ENCODE measurements at places on chromosomes 12 and 14.
A peak's percentile ranks its signal among the peaks of the same experiment; 100 is the strongest.

DNA sequence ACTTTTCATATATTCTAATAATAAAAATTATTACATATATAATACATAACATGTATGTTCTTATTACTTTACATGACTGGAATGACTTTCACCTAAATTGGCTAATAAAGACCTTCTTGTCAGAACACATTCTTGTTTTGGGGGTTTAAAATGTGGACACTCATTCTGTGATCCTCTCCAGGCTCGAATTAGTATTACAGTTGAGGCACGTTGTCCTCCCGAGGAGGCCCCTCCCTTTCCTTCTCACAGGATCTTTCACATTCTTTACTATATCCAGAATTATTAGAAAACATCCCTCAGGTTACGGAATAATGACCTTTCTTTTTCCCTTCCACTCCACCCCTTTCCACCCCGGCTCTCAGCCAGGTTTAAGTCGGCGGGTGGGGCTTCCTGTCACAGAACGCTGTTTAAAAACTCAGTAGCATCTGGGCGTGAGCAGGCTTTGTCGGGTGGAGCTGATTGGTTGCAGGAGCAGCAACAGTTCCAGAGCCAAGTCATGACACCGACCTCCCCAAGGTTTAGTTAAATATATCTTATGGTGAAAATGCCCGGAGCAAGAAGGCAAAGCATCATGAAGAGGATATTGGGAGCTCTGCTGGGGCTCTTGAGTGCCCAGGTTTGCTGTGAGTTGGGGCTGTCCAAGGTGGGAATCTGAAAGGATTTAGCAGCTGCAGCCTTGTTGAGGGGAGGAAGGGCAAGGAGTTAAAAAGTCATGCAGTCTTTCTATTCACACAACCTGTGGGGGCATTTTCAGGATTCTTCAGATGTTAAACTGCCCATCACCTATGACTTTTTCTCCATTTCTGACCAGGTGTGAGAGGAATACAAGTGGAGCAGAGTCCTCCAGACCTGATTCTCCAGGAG is 396.7 kb upstream of the OR4E1 start:
- DNase-seq: no peak

DNA sequence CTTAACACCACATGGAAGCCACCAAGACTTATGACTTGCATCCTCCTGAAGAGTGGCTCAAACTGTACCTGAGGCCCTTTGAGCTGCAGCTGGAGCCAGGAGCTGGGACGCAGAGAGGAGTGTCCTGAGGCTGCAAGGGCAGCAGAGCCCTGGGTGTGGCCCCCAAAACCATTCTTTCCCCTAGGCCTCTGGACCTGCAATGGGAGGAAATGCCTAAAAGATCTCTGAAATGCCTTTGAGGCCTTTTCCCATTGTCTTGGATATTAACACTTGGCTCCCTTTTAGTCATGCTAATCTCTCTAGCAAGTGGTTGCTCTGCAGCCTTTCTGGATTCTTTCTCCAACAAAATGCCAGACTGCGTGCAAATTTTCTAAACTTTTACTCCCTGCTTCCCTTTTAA is 156.1 kb downstream of the SLC38A4 start:
- no peak for DNase-seq

GRCh38 chr12:130746546-130746945 is 30.4 kb upstream of the RIMBP2 start:
- DNase-seq: no peak

DNA sequence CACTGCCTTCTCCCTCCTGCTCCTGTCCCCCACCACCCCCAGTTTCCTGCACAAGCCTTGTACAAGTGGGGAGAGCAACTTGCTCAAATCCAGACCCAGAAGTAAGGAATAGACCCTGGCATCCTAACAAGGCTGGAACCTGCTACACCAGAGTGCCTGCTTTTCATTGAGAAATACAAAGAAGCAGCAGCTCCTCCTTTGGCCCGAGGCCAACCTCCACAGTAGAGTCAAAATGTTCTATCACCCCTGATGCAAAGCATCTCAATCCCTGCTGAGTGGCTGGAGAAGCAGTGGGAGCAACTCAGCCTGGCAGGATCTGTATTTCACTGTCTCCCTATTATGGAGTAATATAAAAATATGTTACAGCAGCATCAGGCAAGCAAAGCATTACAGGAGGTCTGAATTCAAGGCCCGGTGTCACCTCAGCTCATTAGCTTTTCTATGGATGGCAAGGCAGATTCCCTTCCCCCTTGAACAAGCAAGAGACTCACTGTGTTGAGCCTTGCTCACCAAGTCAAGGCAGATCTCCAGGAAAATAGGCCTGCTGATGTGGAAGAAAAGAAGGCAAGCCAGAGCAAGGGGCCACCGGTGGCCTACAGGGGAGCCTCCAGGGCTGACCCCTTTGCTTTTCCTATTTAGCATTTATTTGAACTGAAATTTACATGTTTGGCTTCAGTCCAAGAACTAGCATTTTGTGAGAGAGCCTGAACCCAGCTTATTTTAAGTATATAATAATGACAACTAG is 186.3 kb upstream of the EGLN3 start:
- no peak for DNase-seq

DNA sequence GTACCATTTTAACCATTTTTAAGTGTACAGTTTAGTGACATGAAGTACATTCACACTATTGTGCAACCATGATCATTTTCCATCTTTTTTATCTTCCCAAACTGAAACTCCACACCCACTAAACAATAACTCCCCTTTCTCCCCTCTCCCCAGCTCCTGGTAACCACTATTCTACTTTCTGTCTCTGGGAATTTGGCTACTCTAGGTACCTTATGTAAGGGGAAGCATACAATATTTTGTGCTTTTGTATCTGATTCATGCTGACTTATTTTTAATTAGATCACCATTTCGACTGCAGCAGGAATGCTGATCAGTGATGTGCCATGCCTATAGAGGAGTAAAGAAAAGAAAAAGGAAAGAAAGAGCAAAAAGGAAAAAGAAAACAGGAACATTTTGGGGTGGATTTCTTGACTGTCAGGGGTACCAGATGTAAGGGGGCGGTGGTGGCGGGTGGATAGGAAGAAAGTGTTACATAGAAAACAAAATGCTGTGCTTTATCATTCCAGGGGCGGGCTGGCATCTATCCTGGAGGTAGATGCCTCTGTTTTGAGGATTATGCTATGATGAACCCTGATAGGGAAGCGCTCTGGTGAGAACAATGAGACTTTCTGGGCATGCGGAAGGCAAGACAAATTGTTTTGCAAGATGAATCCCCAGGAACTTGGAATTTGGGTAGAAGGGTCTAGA is 45.2 kb upstream of the CTDSP2 start:
- no peak for DNase-seq

DNA sequence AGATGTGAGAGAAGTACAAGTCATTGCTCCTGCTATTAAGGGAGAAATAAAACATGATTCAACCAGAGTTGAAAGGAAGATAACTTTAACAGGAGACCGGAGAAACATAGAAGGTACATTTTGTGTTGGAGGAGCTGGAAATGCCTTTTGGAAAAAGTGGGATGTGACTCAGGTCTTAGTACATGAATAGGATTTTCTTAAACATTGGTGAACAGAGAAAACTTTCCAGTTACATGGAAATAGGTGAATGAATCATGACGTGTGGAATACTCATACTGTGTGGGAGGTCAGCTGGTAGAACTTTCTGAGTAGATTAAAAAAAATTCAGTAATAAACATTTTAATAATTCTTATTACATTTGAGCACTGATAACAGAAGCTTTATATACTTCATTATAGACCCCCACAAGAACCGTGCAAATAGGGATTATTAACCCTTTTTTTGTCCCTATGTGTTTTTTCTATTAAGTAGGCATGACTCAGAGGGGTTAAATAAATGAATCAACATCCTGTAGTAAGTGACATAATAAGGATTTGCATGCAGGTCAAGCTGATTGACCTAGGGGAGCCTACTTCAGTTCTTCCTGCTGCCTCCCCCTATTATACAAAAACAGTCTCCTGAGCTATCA is 710.5 kb downstream of the NOVA1 start:
- DNase-seq: no peak

GRCh38 chr12:93751864-93752610 is 74.9 kb downstream of the CRADD start:
- DNase-seq: no peak

DNA sequence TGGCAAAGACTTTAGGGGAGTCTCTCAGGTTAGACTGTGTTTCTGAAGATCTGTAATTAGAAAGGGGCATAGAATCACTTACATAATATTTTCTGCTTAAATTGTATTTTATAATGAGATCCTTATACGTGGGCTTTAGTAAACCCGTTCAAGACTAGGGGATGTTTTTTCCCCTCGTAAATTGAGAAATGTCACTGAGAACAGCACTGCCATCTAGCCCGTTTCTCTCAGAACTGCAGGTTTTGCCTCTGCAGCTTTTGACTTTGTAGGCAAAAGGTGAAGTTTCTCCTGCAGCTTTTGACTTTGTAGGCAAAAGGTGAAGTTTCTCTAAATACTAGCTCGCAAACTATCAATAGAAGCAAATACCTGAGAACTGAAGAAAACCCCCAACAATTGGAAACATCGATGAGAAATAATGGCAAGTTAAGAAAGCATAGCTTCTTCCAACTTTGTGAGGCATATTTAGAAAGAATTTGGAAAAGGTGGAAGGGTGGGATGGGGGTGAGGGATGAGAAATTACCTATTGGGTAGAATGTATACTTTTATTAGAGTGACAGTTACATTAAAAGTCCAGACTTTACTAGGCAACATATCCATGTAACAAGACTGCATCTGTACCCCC is 9.9 kb upstream of the ASPG start:
- no peak for DNase-seq

DNA sequence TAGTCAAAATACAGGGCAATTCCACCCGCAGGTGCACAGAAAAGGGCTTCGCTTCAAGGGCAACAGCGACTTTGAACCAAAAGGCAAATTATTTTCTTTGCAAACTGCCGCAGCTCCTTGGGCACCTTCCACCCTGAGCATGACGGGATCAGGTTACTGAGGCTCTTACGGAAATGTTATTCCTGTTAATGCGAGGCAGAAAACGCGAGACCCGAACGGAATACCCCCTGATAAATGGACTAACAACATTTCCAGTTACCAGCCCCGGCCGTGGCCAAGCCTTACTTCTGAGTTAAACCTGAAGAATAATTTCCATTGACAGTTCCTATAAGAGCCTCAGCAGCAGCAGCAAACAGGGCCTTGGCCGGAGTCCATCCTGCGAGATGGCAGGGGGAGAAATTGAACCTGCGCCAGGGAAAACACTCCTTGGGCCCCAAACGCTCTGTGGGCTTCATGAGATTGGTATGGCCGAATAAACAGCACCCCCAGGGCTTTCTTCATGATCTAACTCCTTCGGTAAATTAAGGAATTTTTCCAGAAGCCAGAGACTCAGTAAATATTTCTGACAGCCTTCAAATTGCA is 70.0 kb upstream of the DICER1 start:
- no peak for DNase-seq

DNA sequence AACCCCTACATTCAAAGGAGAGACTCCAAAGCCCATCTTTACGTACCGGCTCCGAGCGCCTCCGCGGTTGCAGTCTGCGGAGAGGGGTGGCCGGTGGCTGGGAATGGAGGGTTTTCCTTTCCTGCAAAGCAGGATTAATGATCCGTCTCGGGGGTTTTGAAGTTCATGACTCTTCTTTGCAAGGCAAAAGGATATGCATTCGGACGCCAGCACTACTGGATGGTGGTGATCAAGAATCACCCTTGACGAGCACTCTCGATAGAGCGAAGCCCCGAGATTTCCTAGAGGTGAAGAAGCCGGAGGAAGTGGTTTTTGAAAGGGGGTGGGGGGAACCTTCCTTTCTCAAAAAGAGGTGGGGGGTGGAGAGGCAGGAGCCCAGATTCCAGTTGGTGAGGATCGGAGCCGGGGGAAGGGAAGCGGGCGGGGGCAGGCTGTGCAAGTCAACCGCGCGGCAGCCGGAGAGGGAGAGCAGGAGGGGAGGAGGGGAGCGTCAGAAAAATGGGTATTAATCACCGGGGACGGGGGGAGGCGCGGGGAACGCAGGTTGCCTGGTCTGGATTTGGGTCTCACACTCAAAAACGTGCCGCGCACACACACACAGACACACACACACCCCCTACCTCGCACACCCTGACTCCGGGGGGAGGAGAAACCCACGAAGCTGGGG is at the start of gene GRIN2B:
GRIN2B (minus strand) TSS at position 307 of the 667 bp plus-strand sequence. CDS start 115,394 bp downstream, outside the sequence.
- no peak for DNase-seq

DNA sequence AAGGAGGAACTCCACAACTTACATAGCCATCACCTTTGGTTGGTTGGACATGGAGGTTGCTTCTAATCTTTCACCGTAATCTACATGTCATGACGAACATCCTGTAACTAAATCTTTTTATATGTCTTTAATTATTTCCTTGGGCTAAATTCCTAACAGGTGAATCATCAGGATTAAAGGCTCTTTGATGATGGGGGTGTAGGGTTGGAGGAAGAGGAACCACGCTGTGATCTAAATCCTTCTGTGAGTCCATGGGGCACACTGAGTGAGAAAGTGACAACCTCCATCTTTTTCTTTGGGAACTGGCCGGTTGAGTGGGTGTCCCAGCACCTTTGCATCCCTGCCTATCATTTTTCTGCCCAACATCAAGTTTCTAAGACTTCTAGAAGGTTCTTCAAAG is 31.1 kb upstream of the MAP1LC3B2 start:
- peak; percentile 34 for DNase-seq

DNA sequence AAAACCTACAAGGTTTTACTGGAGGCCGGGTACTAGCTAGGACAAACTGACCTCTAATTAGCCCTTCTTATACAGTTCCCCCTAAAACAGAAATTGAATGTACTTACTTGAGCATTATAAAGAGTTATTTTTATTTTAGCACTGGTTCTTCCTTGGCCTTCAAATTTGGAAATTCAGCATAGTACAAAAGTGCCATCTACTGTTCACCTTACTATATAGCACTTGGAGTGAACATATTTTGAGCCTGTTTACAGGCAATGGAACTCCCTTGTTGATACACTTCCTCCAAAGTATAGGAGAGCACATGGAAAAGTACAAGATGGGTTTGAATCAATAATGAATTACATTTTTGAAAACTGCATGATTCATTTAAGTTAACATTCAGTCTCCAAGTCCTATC is 3.9 kb upstream of the POC1B start:
- no peak for DNase-seq

DNA sequence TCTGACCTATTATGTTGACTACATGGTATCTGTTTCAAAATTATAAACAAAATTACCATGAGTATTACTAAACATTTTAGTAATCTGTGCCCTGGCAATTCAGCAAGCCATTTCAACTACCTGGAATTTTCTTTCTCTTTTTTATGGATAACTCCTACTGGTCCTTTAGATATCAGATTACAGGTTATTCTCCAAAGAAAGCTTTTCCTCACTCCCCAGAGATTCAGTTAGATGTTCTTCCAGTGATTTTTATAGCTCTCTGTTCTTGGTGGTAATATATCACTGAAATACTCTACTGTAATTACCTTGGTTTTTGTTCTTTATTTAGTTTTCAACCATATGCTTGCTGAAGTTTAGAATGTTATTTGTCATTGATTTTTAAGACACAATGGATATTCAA is 930.2 kb upstream of the FOXG1 start:
- no peak for DNase-seq

DNA sequence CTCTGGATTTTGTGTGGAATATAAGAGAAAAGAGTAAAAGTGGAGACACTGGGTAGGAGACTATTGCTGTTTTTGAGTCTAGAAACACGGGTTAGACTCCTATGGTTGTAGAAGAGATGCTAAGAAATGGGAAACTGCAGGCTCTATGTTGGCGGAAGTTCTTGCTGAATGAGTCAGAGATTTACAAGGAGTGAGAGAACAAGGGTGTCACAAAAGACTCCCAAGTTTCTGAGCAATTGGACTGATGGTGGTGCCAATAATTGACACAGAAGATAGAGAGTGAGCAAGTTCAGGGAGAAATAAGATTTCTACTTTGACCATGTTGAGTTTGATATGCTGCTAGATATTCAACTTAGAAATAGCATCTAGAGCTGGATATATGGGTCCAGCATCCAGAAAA is 2.6 kb upstream of the PRKD1 start:
- peak; percentile 27 for DNase-seq
